HT-29 (cell line): ENCODE measurements at places on chromosomes 2 and 18. TPM values are rescaled to one million over a fixed set of nuclear protein-coding genes. Genes with fewer than 3 reads are reported as not detected.
A peak's percentile ranks its signal among the peaks of the same experiment; 100 is the strongest.

- no peak for DNase-seq
Observed at GRCh38 chr2:134287323-134287722, 33.5 kb downstream of the MGAT5 start.

DNA sequence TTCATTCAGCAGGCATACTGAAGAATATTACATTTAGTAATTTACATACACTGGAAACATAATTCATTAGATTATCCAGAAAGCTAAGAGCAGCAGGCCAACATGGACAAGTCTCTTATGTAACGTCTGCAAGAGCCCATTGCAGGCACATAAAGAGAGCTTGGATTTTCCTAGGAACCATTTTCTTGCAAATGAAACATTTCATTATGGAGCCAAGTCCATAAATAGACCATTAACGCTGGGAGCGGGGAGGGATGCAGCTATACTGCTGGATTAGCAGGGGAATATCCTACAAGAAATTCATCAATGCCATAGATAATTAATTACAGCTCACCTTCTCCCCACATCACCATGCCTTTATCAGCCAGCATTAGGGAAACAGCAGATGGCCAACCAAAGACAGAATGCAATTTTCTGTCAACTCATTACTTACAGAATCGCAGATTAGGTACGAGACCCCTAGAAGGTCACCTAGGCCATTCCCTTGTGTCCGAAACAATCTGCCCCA lies 170.4 kb downstream of the C1D start:
- DNase-seq = no peak

DNA sequence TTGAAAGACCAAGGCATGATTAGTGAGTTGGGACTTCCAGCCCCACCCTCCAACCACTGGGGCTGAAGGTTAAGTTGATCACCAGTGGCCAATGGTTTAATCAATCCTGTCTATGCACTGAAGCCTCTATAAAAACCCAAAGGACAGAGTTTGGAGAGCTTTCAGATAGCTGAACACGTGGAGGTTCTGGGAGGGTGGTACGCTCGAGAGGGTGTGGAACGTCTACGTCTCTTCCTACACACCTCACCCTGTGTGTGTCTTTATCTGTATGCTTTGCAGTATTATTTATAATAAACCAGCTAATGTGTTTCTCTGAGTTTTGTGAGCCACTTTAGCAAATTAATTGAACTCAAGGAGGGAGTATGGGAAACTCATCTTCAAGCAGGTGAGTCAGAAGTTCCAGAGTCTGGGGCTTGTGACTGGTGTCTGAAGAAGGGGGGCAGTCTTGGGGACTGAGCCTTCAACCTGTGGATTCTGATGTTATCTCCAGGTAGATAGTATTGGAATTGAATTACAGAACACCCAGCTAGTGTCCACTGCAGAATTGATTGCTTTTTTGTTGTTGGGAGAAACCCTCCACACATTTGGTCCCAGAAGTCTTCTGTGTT lies 20.3 kb downstream of the ACTR3 start:
- DNase-seq = no peak

DNA sequence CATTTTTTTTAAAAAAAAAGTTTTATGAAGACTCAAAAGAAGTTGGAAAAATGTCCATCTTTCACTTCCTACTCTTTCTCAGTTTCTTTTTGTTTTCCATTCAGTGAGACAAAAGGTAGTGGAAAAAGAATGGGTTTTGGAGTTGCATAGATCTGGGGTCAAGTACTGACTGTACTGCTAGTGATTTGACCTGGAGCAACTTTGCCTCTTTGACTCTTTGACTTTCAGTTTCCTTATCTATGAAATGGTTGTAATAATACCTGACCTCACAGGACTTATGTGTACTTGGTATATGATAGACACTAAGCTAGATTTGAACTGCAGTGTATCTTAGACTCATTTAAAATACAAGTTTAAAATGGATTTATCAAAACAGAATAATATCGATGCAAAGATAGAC lies 3.5 kb upstream of the KCNE4 start:
- DNase-seq = no peak

- DNase-seq = no peak
Observed at GRCh38 chr2:5352286-5352685, 339.9 kb upstream of the SOX11 start.

DNA sequence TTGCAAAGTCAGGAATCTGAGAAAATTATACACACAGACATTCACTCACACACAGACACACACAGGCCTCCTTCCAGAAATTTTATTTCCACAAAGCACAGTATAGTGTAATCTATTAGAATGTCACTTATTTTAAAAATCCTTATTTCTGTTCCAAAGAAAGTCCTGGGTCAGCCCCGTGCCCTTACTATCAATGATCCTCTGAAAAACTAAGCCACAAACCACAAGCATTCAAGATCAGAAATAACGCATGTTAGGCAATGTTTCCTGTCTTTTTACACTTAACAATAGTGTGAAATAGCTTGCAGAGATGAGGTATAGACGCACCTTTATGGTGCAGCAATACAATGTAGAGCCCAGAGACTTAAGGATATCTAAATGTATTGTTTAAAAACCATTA lies 25.8 kb downstream of the TBC1D8 start:
- DNase-seq = no peak

Gene VAPA
- 299 and 320 TPM in 2 replicates for total RNA-seq

DNA sequence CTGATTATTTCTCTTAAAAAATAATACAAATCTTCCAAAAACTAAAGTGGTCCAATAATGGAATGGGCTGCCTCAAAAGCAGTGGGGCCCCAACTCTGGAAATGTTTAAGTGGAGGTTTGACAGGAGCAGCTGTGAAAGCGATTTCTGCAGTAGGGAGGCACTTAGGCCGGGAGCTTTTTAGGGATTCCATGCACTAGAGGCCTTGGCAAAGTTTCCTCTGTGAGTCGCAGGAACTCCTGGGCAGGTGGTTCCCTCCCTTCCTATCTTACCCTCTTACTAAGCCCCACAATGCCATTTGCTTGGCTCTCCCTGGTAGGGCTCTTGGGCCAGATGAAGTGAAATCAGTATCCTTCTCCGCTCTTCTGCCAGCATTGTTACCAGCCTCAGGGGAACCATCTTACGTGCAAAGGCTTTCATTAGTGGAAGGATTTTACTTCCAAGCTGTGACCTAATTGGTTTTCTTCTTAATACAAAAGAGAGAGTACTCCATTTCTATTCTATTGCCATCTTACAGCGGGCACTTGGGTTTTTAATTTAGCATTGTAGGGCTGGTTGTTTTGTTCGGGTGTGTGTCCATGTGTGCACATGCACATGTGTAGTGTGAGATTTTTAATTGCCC lies 34.3 kb upstream of the C18orf32 start:
- DNase-seq = no peak

Gene LYPD1
- not detected in 2 replicates for total RNA-seq

DNA sequence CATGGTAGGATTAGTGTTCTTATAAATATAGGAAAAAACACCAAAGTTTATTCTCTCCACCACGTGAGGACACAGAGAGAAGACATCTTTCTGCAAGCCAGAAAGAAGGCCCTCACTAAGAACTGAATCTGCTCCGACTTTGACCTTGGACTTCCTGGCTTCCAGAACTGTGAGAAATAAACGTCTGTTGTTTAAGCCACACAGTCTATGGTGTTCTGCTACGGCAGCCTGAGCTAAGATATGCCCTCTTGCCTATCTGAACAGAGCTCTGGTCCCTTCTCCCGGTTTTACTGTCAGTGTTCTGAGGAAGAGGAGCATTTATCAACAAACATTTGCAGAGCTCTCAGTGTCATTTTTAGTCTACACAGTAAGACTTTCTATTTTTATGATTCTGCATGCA lies 131.3 kb downstream of the DOK6 start:
- no peak for DNase-seq

- DNase-seq = no peak
Observed at GRCh38 chr18:8477615-8478014, 131.6 kb upstream of the RAB12 start.

DNA sequence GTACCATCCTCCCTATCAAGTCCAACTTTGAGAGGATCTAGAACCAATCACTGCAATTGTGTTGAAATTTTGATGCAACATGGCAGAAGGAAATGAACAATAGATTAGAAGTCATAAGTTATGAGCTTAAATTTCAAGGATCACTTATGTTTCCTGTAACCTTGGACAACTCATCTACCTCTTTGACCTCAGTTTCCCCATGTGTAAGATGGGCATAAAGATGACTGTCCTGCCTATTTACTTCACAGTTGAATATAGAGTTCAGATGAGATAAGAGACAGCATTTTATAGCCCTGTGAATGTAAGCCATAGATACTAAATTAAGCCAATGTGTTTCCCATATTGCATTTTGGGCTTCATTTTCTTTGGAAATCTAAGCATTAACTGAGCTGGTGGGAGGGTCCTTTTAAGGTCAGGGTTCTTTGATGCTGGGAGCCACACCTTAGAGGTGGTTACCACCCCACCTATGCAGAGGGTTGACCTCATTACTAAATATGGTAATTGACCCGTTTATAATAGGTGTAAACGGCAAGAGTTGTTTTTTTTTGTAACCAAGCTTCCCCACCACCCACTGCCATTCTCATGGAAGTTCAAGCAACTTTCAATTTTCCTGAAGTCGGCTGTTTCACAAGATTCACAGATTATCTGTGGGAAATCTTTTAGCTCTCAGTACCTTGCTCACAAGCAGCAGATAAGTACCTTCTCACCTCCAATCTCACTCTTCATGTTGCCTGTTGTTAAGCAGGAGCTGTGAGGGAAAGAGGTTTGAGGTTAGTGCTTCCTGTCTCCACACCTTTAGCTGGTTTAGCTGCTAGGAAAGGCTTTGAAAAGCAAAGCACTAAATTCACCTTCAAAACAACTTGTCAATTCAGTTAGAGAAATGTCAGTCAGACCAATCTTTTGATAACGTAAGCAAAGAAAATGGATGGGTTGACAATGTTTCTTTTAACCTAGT lies 13.3 kb downstream of the CD28 start:
- peak; percentile 26 for DNase-seq

DNA sequence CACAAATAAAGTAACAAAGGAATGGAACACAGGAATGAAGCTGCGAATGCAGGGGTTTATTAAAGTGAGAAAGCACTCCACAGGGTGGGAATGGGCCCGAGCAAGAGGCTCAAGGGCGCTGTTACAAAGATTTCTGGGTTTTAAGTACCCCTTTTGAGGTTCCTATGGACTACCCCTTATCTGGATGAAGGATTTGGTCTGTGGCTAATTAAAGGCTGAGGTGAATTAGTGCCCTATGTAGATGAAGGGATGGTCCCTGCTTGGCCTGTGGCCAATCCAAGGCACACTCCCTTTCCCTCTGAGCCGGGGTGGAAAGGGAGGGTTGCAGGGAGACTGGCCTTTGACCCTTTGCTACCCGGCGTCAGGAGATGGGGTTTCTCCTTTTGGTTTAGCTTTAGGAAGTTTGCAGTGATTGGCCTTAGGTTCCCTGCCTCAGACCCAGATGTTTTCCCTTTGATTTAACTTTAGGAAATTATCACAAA lies 47.5 kb upstream of the CNGA3 start:
- no peak for DNase-seq

- no peak for DNase-seq
Observed at GRCh38 chr2:240350696-240351087, 84.8 kb upstream of the GPC1 start.

Gene INPP5D
- 26.9 and 28.6 TPM in 2 replicates for total RNA-seq

Gene AQP12B
- not detected in 2 replicates for total RNA-seq

Gene DSG4
- total RNA-seq = 0.03 and 0.38 TPM in 2 replicates

DNA sequence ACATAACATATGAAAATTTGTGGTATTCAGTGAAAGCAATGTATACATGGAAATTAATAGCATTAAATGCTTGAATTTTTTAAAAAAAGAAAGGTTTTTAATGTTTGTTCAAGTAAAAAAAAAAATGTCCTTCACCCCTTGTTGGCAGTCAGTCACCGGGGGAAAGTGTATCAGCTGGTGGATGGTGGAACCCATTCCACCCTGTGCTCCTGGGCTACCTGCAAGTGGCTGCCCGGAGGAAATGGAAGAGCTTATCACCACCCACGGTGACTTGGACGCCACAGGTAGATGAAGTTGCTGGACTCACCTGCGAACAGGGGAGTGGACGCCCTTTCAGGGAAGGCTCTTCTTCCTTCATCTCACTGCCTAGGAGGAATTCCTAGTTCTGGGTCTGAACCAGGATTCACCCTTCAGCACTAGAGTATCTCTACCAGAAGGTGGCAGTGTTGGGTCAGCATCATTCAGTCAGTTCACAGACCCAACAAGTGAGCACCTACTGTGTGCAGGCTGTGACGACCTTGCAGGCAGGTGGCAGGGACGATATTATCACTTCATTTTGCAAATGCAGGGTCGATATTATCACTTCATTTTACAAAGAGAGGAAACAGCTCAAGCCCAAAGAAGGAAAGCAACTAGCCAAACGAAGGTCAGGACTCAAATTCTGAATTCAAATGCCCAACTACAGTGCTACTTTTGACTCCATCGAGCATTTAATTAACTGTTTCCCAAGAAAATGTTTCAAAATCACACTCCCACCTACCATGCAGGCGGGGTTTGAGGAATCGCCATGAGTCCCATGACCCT lies 35.8 kb downstream of the CIB4 start:
- peak; percentile 78 for DNase-seq

Gene ALPG
- total RNA-seq = 0.16 TPM in 1 of 2 replicates, not detected in the other
